Dermis blood vessel endothelial cell (primary cell): ENCODE measurements at places on chromosomes 2 and 18.

DNA sequence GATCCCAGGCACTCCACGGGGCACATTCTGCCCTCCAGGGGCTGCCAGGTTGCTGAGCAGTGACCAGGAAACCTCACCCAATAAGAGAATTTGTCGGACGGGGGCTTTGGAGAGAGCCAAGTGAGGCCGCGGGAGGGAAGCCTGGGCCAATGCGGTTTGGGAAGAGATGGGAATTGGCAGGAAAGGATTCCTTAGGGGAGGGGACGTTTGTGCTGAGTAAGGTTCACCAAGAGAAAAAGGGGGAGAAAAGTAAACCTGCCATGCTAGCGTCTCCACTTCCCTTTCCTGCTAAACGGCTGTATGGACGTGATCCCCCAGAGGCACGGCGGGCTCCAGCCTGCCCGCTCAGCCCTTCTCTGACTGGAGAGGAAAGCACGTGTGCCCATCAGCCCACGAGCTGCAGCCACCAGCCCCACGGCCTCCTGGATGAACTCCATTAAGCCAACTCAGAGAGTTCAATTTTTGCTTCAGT is 194.4 kb upstream of the ID2 start:
- no peak for DNase-seq

GRCh38 chr18:24958001-24958400 is 394.0 kb downstream of the ZNF521 start:
- DNase-seq = no peak

- no peak for DNase-seq
Observed at GRCh38 chr2:239666855-239667376, 266.1 kb upstream of the HDAC4 start.

DNA sequence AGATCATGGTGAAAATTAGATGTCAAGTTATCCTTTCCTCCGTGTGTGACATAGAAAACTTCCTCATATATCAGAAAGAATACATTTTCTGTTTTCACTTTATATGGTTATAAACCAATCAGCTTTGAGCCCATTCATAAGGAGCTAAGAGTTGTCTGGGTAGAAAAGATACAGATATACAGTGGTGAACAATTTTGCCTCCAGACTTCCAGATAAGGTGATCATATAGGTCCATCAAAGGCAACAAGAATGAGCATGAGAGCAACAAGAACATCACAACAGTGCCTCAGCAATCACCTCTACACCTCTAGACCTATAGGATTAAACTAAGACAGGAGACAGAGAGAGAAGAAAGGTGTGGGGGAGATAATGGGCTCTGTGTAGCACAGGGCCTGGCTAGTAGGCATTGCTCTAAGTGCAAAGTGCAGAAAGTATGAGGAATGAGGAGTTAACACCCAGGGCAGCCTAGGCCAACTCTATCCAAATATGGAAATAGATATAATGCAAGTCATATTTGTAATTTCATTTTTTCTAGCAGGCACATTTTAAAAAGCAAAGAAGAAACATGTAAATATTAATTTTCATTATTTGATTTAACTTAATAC is 8.3 kb downstream of the TNP1 start:
- DNase-seq = no peak

- DNase-seq = no peak
Observed at GRCh38 chr2:114316532-114317300, 125.7 kb upstream of the DPP10 start.

DNA sequence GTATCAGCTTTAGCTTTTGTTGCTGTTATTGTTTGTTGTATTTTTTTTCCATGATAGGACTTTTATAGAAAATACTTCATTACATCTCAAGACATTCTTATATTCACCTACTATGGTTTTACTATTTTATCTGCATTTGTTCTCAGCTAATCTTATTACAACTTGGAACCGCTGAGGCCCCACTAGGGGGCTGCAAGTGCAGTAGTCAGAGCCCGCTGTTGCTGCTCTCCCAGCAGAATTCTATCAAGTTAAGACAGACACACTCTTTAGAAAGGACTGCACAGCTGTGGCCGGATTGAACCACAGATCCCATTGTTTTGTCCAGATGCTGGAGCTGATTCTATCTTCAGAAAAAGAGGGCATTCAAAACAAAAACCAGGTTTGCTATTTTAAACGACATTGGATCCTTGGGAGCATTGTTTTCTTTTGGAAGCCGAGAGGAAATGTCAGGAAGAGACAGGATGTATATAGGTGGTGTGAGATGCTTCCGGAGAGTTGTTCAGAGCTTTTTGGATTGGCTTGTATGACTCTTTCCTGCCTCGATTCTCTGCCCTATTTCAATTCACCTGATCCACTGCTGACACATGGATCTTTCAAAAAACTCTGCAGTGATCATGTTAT is 105.7 kb upstream of the GAREM1 start:
- DNase-seq = peak; percentile 43

DNA sequence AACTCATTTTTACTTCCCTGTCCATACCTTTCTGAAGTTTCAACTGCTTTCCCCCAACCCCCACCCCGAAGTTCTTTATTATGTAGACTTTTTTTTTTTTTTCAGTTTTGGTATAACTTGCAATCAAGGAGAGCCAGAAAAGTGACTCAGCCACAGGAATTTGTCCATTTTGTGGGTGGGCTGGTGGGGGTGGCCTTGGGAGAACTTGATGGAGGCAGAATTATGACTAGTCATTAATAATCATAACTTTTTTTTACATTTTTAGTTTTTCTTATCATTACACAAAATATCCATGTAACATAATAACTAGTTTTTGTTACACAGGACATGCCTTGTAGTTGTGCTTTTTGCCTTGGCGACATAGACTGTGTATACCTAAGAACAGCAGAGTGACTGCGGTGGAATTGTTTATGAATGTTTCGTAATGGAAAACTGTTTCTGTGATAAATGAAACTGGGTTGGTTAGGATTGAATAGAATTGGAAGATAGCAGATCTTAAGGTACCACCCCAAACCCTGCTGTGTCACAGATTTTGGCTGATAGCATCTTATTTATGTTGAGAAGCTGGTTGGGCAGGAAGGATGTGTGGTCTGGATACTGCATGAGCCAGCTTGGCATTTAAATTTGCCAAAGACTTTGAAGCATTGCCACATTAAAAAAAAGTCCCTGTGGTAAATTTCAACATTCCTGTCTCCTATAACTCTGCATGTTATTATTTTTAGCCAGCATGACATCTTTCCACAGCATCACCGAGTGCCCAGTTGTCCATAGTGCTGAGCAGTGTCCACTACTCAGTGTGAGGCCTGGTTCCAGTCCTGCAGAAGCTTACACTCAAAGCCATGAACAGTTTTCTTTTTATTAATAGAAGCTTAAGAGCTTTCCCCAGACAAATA is 30.7 kb downstream of the LYPD6B start:
- no peak for DNase-seq

DNA sequence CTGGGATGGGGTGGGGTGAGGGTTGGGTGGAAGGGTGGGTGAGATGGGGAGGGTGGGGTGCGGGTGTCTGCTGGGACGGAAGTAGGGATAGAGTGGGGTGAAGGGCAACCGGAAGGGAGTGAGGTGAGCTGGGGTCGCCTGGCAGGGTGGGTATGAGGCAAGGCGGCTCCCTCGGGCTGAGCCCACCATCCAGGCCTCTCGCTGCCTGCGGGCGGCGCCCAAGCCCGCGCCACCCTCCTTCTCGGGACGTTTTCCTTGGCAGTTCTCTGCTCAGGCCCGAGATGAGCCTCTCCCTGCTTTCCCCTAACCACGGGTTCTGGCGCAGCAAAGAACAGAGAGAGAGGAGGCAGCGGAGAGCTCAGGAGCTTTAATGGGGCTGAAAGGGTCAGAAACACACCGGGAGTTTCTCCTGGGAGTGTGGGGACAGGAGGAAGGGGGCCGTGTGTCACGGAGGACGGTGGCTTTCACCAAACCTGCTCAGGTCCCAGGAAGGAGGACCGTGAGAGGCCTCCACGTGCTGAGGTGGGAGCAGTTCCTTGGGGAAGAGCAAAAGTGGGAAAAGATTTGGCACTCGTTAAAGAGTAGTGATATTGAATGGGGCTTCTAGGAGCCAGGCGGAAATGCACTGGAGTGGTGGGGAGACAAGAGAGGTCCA is 4.1 kb downstream of the FEV start:
- no peak for DNase-seq

GRCh38 chr18:23071285-23071684 is 64.0 kb upstream of the CABLES1 start:
- no peak for DNase-seq

DNA sequence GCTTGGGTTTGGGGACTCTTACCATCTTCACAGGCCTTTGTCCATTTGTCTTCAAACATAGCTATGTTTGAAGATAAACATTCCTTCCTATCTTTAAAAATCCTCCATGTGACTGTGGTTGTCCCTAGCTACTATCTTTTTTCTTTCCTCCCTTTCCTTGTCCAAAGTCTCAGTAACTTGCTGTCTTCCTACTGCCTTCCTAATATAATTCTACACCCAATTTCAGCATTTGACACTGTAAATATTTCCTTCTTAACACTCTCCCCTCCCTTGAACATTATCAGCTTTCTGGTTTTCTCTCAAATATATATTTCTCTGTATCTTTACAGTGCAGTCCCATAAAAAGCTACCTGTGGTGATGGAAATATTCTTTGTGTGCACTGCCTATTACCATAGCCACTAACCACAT is 5.3 kb upstream of the SP3 start:
- no peak for DNase-seq

DNA sequence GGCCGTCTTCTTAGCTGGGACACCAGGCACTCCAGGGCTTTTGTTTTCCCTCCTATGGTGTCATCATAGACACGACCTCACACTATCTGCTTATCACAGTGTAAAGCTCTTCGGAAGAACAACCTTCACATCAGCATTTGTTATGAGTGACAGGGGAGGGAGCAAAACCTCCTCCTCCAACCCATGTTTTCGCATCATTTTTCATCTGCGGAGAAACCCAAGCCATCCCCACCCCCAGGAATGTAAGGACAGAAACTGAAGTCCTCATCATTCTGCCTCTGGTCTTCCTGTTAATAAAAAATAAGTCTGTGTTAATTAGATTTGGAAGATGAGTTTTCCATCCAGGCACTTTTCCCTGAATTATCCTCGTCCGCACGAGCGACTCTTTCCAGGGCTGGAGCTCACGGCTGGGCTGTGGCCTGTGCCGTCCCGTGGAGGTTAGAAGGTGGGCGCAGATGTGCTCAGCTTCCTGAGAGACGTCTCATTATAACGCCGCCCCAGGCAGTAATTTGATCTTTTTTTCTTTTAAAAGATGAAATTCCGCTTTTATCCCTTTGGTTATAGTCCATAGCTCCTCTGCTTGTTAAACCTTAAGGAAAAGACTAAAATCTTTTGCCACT is 101.6 kb upstream of the TMEM18 start:
- no peak for DNase-seq

DNA sequence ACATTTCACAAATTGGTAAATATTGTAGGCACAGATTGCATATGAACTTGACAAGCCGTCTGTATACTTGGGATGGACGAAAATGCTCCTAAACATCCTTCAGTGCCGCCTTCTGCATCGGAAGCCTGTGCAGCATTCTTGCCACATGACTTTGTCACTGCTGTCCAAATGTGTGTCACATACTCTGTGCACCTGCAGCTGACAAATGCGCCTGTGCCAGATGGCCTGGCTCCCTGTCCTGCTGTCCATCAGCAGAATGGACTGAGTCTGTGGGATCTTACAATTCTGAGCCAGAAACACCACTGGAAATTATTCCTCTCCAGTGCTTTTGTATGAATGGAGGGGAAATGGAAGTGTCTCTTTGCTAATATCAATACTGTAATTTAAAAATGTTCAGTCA is 89.9 kb downstream of the DCDC2C start:
- DNase-seq = no peak

DNA sequence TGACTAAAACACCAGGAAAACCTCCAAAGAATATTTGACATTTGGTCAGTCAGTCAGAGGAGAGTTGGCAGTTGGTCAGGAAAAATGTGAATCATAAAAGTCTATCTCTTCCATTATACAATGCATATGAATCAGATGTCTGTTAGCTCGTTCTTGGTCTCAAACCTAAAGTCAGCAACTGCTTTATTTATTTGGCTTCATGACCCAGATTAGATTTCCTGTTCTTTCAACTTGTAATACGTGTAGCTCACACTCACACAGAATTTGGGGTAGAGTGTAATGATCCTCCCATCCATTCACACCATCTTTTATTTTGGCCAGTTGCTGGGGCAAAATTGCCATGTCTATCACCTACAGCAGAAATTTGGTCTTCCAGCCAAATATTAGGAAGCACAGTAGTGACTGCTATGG is 81.9 kb upstream of the COL5A2 start:
- peak; percentile 85 for DNase-seq

- DNase-seq = no peak
Observed at GRCh38 chr2:59986511-59986910, 566.9 kb downstream of the BCL11A start.

GRCh38 chr2:7835151-7835550 is 846.7 kb upstream of the ID2 start:
- no peak for DNase-seq

DNA sequence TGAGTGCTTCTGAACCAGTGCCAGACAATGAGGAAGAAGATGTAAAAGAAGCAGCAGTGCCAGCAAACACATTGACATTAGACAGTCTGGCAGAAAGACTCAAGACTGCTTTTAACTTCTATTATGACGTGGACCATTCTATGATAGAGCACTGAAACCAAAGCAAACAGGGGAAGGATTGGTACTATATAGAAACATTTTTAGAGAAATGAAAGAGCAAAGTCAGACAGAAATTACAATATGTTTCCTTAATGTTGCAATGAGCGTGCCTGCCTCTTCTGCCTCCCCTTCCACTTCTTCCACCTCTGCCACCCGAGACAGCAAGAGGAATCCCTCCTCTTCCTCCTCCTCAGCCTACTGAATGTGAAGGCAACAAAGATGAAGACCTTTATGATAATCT is 39.7 kb downstream of the DHX57 start:
- no peak for DNase-seq

DNA sequence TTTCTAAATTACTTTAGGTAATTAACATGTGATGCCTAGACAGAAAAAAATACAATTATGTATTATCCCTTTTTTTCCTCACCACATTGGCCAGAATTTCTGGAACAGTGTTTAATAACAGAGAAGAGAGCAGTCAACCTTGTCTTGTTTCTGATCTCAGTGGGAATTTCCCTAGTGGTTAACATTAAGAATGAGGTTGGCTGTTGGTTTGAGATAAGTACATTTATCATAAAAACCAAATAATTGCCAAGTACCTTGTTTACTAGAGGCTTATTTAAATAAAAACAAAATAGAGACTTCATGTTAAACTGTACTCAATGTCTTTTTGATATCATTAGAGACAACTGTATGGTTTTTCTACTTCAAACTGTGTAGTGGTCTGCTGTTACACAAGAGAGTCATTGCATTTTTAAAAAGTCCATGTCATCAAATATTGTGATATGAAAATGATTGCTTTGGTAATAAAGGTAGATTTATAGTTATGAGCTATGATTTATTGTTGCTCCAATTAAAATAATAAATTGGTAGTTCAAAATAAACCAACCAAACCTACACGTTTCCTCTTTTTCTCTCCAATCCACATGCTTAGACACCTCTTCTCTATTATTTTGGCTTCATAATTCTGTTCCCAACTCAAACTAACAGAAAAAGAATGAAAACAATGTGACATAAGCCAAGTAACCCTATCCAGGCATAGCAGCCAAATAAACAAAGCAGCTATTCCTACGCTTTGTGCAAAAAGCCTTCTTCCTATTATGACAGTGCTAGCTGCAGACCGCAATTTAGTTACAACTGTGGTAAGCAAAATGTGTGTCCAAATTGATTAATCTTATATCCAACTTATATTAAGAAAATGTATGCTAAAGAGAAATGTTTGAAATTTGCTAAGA is 20.9 kb upstream of the TANK start:
- peak; percentile 48 for DNase-seq

GRCh38 chr2:3914241-3914640 is 210.9 kb downstream of the DCDC2C start:
- peak; percentile 5 for DNase-seq
